ENCODE measurements at places on chromosomes 4 and X.

DNA sequence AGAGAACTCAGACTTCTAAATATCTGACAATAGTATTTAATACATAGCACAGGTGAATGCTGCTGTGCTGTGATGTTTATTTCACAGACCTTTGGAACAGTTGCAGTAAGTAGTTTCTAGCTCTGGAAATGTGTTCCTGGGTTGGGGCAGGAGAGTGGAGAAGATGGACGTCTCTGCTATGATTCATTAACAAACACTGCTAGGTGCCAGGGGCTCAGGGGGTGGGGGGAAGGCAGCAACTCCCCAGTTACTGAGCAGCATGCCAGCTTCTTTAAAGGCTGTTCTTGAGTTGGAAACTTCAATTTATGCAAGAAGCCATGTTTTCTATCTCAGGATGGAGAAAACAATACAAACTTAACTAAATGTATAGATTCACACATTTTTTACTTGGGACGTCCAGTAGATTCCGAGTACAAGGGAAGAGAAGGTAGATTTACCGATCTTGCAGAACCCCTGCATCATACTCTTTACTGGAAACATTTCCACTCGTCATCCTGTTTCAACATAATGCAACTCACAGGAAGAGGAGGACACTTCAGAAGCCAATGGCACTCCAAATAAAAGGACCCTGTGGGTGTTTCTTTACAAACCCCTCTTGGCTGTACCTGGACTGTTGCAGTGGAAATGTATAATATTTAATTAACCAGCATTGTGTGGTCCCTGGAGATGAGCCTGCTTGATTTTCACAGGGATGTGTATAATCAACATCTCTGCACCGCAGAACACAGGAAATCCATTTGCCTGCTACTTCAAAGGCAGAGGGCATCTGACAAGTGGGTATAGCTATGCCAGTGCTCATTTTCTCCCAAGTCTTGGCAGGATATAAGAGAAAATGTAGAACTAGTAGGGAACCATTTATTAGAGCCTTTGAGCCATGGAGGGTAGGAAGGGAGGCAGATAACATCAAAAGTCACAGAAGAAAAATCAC lies 171.4 kb downstream of the SH3KBP1 start:
- DNase-seq = no peak

GRCh38 chr4:74000301-74000700 lies 1.8 kb upstream of the CXCL5 start:
- no peak for DNase-seq

- no peak for DNase-seq
Observed at GRCh38 chr4:127965803-127966175, 583 bp downstream of the ABHD18 start.

- DNase-seq = no peak
Observed at GRCh38 chr4:7716010-7716721, 223.5 kb downstream of the AFAP1 start.

- no peak for DNase-seq
Observed at GRCh38 chr4:131584587-131584986, 1564.5 kb upstream of the PCDH10 start.

GRCh38 chr4:174714393-174715211 lies 114.4 kb downstream of the GLRA3 start:
- no peak for DNase-seq

GRCh38 chr4:124904723-124905388 lies 192.3 kb upstream of the ANKRD50 start:
- no peak for DNase-seq

- DNase-seq = no peak
Observed at GRCh38 chr4:113958766-113959538, 20.5 kb downstream of the ARSJ start.

GRCh38 chrX:16196829-16197228 lies 29.5 kb downstream of the MAGEB17 start:
- no peak for DNase-seq

Data from left hindlimb (tissue), 1 donor.